ENCODE measurements at places on chromosomes 1 and 21.

DNA sequence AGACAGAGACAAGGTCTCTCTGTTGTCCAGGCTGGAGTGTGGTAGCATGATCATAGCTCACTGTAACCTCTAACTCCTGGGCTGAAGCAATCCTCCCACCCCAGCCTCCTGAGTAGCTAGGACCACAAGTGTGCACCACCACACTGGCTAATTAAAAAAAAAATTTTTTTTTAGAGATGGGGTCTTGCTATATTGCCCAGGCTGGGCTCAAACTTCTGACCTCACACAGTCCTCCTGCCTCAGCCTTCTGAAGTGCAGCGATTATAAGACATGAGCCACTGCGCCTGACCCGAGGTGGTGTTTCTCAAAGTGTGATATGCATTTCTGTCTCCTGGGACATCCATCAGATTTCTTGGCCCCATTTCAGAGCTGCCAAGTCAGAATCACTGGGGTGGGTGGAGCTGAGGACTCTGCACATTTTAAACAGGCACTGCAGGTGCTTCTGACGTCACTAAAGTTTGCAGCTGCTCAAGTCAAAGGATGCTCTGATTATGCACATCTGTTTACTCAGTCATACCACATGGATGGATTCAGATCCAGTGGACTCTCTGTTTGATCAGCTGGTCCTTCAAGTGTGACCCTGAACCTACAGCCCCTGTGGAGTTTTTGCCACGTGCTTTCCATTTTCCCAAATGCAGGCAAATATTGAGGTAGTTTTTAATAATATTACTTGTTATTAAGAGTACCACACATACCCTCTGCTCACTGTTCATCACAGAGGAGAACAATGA is 21.4 kb downstream of the TGFB2 start:
- DNase-seq: peak; percentile 77

GRCh38 chr21:42063191-42063570 is 7.9 kb upstream of the UMODL1 start:
- DNase-seq: no peak

- no peak for DNase-seq
Measured at GRCh38 chr1:9230869-9231533, 3.6 kb upstream of the H6PD start.

GRCh38 chr1:102174259-102174863 is 177.6 kb upstream of the OLFM3 start:
- no peak for DNase-seq

GRCh38 chr1:81505831-81506230 is 294.9 kb upstream of the ADGRL2 start:
- DNase-seq: no peak

DNA sequence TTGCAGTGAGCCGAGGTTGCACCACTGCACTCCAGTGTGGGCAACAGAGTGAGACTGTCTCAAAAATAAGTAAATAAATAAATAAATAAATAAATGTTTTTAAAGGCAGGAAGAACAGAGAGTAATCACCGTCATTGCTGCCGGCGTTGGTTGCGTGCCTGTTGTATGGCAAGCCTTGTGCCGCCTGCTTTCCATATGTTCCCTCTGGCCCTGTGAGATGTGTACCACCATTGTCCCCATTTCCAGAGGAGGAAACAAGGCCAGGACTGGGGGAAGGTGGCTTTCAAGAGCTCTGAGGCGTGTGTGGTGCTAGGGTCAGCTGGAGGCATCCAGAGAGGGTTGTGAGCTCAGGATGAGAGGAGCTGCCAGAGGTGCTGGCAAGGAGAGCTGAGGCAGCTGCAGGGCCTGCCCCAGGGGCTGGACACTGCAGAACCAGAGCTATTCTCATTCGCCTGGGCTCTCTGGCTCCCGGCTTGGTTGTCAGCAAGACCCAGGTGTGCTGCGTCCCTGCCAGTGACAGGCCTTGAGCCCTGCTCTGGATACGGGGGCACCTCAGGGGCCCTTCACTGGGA is 5.2 kb upstream of the MARCKSL1 start:
- DNase-seq: no peak

DNA sequence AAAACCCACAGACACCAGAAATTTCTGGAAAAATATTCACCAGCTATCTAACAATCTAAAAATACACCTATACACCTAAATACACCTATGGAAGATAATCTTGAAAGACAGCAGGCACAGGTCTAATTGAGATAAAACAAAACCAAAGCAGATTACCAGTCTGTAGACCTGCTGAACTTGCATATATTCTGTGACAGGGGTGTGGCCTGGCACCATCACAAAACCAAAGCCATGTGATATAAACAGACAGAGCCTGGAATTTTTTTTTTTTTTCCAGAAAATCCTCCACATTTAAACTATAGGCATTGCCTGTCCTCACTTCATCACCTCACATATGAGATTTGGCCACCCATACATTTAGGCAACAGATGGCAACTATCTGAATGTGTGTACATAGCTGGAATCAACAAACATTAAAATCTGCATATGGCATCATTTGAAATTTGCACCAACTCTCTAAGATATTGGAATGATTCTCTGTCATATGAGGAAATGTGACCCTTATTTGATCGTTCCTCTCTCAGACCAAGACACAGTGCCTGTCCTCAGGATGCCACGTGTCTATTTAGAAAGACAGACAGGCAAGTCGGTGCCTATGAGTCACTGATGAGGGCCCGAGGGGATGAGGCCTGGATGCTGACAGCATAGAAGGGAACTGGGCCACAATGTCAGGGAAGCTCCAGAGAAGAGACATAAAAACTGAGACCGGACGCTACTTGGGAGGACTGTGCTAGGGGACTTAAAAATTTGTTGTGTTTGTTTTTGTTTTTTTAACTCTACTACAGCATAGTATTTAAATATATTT is 32.6 kb downstream of the NMNAT2 start:
- DNase-seq: no peak

- DNase-seq: no peak
Measured at GRCh38 chr1:1920057-1920607, 1.1 kb upstream of the TMEM52 start.

DNA sequence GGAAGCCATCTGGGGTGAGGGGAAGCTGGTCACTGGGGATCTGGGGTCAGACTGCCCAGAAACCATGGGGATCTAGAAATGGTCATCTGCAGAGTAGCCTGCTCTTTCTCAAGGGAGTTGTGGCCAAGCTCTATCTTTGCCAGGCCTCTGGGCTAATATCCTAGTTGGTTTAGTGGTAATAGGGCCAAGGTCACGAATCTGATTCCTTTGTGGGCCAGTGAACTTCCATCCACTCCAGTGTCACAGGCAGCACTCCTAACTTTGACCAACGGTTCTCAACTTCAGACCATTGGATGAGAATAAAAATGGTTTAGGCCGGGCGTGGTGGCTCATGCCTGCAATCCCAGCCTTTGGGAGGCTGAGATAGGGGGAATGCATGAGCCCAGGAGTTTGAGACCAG is 28.1 kb upstream of the PPP2R5A start:
- DNase-seq: no peak

DNA sequence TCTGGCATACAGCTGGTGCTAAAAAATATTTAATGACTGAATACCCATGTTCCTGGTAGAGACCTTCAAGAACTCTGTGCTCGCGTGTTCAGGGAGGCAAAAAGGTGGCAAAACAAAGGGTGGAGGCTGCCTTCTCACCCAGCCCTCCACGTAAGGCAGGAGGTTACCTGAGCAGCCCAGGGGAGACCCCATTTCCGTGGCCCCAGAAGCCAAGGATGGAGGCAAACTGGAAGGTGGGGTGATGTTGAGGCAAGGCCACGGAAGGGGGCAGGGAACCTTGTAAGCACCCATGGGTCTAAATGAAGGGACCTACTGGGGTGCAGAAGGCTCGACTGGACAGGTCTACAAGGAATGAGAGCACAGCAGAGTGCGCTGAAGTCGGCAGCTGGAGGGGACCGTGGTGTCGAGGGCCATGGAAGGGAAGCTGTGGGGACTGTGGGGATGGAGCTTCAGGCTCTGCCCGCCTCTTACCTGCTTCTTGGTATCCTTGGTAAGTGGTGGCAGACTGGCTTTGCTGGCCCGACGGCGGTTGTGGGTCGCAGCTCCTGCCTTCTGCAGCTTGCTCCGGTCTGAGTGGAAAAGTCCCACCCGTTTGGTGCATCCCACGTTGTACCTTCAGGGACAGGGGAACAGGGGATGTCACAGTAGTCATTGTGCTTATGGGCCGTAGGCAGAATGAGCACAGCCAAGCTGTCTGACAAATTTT is 8.9 kb upstream of the A3GALT2 start:
- DNase-seq: no peak

Data from COR-L47 (cell line).